ENCODE measurements at places on chromosomes 6 and 20.

GRCh38 chr6:139850512-139850911 lies 476.1 kb upstream of the CITED2 start:
- no peak for DNase-seq

DNA sequence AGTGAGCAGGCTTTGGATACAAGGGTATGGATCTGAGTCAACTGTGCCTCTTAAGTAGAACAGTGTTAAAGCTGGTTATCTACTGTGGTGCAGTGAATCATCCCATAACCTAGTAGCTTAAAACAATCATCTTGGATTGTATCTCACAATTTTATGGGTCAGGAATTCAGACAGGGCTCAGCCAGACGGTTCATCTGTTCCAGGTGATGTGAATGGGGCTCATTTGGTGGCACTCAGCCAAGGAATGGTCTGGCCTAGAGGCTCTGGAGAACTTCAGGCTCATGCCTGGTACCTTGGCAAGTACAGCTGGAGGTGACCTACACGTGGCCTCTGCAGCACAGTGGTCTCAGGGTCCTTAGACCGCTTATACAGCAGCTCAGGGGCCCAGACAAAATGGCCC lies 11.2 kb upstream of the CDH4 start:
- no peak for DNase-seq

DNA sequence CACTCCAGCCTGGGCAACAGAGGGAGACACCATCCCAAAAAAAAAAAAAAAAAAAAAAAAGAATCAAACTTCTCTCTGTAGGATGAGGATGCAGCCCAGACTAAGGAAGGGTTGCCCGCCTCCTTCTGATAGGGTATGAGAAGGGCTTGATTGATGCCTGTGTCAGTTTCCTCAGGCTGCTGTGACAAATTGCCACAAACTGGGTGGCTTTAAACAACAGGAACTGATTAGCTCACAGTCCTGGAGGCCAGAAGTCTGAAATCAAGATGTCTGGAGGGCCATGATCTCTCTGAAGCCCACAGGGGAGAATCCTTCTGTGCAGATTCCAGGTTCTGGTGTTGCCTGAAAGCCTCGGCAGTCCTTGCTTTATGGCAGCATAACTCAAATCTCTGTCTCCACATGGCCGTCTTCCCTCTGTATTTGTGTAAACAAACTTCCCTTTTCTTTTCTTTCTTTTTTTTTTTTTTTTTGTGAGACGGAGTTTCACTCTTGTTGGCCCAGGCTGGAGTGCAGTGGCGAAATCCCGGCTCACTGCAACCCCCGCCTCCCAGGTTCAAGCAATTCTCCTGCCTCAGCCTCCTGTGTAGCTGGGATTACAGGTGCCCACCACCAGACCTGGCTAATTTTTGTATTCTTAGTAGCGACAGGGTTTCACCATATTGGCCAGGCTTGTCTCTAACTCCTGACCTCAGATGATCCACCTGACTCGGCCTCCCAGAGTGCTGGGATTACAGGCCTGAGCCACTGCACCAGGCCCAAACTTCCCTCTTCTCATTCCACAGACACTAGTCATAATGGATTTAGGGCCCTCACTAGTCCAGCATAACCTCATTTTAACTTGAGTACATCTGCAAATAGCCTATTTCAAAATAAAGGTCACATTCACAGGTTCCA lies 11.2 kb upstream of the CDK19 start:
- no peak for DNase-seq

GRCh38 chr20:64216036-64216435 lies 39.5 kb upstream of the PCMTD2 start:
- DNase-seq: no peak

GRCh38 chr20:38685853-38686473 lies 38.3 kb upstream of the SLC32A1 start:
- DNase-seq: peak; percentile 68

Data from adipocyte (in vitro differentiated cells).